ENCODE measurements at places on chromosomes 7 and 10.

DNA sequence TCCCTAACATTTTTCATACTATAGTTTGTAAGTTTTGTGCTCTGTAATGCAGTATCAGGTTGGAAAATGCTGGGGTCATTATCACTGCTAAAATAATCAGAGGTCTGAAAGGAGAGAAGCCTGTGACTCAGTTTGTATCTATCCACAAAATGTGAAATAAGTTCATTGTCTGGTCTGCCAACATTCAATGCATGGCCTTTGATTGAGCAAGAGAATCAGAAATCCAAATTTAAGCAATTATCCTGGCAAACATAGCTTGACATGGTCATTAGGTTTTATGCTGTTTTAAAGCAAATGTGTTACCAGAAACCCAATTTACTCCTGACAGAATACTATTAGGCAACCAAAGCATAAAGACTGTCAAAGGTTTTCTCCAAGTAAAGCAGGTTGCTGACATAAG lies 709.7 kb upstream of the SEMA3D start:
- DNase-seq, result no peak

DNA sequence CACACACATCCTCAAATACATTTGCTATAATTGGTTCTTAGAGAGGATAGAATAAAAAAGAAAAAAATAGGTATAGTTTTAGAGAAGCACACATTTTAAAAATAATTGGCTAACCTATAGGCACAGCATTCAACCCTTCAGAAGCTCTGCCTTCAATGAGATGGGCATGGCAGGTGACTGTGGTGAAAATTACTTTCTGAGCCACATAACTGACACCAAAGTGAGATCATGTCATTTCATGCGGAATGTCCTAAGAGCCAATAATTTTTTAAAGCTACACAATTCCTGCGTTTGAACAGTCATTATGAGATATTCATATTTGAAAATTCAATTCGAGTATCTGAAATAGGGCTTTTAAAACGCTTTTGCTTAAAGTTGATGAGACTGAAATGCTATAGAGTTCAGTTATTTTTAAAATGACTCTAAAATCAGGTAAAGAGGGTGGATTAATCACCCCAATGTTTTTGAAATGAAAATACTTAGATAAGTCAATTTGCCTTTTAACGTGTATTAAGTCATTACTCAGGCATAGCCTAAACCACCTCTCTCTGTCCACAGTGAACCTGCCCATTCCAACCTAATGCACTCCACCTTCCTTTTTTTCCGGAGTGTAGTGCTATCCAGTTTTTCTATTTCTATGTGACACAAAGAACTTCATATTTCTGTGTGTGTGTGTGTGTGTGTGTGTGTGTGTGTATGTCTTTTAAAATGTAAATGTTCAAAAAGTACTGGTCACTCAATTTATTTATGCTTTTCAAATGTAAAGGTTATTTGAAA lies 6.1 kb downstream of the RELN start:
- DNase-seq, result no peak

DNA sequence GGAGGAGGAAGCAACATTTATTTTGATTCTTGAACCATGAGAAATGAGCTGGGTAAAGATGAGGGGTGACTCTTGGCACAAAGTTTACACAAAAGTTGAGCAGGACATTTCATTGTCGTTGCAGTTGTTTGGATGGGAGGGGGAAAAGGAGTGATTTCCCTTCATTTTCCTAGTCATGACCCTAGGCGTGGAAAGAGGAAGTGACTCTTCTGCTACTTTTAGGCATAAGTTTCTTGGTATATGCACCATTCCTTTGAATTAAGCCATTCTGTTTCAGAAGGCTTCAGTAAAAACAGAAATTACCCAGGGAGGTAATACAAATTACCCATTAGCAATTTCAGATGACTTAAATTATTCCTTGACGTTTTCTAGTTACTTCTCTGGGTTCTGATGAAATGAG lies 113.9 kb upstream of the FAM171A1 start:
- DNase-seq, result no peak

DNA sequence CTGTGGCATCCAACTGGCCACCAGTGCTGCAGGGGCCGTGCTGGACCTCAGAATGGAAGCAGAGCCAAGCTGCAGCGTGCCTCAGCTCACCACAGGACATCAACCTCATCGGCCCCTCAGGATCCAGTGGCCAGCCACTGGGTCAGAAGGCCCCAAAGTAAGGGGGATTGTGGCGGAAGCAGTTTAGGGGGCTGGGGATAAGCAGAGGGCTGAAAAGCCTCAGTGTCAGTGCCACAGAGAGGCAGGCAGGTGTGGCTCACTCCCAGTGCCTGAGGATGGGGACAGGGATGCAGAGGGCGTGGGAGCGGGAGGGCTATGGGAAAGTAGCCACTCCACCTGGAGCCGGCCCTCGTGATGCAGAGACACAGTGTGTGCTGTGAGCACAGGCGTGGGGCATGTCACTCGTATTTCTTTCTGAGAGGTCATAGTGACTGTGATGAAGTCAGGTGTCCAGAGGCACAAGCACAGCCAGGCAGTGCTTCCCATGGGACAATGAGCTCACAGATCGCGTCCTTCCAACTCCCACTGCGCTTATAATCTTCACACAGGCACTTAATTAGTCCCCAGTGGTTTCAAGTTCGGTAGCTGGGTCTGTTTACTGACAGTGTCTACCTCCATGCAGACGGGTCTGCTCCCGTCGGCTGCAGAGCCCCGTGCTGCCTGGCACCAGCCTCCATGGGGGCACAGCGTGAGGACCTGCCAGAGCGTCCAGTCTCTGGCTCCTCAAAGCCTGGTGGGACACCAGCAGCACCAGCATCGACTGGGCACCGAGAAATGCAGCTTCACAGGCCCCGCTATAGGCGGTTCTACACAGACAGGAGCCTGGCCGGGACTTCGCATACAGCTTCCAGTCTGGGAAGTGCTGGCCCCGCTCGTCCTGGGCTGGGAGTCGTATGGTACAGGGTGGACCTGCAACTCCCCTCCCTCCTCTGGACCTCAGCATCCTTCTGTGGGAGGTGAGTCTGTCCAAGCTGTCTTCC lies 42.9 kb upstream of the CNPY1 start:
- peak; percentile 79 for DNase-seq

DNA sequence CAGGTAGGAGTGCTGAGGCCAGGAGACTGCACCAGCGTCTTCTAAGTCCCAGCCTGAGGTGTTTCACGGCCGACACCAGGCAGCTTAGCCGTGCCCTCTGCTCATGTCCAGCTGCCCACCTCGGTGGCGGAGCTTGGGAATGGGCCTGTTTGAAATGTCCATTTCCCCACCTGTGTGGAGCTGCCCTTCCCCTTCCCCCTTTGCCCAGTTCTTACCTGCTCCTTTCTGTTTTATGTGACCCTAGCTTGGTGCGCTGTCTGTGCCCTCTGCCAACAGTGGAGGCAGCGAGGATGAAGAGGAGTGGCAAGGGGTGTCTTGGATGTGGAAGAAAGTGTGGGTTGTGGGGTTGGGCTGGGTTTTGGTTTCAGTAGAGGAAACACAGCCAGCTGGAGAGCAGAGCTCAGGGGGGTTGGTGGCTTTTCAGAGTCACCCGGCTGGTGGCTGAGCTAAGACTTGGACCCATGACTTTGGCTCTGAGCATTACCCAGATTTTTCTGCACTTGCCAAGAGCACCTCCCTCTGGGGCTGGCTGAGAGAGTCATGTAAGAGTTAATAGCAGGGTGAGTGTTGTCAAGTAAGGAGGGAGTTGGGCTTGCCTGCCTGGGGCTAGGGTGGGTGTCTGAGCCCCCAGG lies 37.4 kb downstream of the GBX1 start:
- no peak for DNase-seq

DNA sequence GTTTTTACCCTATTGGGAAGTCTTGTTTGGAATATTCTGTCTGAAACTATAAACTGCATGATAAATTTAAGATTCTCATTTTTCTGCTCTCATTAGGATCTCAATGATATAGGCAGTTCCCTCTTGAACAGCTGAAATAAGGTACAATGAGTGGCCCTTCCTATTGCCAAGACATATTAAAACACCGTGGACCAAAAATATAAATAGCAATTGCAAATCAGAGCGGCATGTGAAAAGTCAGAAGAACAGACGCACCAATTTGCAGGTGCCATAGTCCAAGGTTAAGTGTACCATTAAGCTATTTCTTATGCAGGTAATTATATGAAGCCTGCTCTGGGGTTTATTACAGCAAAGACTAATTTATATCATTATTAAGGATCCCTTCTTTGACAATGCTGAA lies 920.8 kb upstream of the CELF2 start:
- no peak for DNase-seq

- no peak for DNase-seq
These were observed 434.3 kb downstream of the MDFIC start for GRCh38 chr7:115356139-115356746.

Data from BE2C (cell line).